Activated naive CD4-positive, alpha-beta T cell (primary cell): ENCODE measurements at places on chromosomes 6 and 20.

DNA sequence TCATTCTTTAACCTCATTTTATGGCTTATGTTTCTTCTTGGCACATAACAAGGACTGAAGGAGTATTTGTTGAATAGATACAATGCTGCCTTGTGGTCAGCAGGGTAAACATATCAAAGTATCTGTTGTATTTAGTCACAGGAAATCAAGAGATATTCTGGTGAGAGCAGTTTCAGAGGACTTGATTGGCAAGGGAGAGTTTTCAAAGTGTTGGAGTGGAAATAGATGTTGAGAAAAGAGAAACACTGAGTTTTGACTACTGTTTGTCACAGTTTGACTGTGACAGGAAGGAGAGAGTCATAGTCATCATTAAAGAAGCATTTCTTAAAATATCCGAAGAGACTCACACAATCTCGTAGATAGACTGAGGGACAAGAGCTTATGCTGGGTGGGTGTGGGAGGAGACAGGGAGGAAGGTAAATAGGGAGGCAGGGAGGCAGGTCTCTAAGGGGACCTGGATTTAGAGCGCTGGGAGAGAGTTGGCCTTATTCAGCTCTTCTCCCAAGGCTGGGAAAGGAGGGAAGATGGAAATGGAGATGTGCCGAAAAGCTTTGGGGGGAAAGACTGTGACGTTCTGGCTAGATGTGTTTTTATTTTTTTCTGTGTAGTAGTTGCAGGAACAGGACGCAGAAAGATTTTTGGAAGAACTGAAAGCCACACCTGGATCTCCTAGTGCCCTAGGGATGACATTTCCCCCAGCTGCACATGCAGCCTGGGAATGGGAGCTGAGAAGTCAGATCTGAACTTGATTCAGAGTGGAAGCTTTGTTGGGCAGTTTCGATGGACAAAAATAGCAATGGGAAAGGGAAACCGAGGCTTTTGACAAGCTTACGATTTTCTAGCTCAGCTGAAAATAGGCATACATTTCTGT is 65.0 kb upstream of the IFNGR1 start:
- no peak for DNase-seq

DNA sequence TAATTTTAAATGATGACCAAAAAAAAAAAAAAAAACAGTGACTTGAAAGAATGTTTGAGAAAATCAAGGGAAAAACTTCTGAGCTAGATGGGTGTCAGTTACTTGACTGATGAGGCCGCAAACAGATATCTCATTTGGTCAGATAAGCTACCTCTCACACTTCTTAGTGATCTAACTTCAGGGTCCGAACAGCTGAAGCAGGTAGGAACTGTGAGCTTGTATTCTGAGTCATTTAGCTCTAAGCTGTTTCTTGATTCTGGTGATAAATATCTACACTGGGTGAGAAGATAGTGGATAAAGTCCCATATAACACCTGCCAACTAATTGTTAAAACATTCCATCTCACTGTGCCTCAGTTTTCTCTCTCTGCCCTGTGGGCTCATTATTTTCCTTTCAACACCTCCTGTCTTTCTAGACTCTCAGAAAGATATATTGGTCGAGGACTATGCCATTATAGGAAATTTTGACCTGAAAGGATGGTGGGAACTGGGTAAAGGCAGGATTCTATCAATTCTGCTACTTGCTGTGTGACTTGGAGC is 7.7 kb downstream of the KIF3B start:
- DNase-seq = no peak

DNA sequence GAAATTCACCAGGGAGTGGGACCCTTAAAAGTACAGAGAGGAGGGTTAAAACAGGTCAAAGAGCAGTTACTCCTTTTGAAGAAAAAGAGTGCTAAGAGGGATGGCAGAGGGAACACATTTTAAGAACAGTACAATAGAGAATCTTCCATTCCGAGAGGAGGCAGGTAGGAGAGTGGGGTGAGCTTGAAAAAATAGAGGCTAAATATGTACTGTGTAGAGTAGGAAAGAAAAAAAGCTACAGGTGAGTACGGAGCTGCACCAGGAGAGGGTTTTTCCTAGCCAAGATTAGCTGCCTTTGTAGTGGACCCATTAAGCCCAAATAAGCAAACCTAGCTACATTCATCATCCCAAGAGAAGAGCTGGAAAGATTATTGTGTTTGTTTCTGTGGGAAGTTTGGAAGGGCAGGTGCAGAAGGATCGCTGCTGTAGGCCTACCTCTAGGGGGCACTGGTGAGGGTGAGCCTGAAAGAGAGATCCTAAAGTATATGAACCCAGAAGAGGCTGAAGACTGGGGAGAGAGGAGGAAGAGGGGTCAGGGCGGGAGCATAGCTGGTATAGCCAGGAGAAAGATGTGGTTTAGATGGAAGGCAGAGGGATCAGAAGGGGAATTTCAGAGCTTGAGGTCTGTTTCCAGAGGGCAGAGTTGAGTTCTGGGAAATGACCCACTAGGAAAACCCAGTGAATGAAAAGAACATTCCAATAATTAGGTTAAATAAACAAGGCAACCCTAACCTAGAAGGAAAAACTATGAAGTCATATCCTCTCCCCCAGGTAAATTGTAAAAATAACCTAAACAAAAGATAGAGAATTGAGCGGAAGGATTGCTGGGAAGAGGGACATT is 50.2 kb upstream of the HINT3 start:
- peak; percentile 9 for DNase-seq

- DNase-seq = no peak
These were observed 28.5 kb upstream of the CITED2 start for GRCh38 chr6:139402876-139403386.

DNA sequence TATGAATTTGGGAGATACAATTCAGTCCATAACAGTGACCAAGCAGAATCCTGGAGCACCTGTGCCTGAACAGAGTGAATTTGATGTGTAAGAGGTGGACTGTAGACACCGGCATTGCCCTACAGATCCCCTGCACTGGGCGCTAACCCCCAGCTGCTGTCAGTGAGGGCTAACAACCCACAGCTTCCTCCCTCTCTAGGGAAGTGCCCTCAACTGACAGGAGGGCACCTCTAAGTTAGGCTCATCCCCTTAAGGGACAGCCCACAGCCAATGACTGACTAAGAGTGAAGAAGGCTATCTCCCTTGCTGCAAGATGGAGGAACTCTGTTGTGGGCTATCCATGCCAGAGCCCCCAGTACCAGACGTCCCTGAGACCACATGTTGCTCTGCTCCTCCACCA is 15.3 kb upstream of the BPIFB1 start:
- no peak for DNase-seq

DNA sequence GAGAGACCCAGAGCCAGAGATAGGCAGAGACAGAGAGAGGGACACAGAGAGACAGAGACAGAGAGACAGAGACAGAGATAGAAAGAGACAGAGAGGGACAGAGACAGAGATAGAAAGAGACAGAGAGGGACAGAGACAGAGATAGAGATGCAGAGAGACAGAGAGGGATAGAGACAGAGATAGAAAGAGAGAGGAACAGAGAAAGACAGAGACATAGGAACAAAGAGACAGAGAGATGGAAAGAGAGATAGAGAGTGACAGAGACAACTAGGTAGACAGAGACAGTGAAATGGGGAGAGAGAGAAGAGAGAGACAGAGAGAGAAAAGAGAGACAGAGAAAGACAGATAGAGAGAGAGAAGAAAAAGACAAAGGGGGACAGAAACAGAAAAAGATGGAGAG is 165.4 kb upstream of the FOXQ1 start:
- DNase-seq = no peak

GRCh38 chr6:28353356-28353755 is 3.6 kb downstream of the ZKSCAN3 start:
- no peak for DNase-seq

DNA sequence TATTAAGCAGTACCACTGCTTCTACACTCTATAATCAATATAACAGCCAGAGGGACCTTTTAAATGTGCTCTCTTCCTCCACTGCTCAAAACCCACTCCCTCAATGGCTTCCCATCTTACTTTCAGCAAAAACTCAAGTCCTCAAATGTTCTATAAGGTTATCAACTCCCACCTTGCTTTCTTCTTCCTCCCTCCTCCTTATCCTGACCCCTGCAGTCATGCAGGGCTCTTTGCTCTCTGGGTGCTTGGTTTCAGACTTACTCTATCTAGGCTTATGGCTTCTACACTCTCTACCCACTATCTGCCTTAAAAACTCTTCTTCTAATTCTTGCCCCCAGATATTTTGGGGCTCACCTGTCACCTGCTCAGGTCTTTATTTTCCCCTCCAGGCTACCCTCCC is 5.3 kb downstream of the ARHGAP18 start:
- DNase-seq = no peak

DNA sequence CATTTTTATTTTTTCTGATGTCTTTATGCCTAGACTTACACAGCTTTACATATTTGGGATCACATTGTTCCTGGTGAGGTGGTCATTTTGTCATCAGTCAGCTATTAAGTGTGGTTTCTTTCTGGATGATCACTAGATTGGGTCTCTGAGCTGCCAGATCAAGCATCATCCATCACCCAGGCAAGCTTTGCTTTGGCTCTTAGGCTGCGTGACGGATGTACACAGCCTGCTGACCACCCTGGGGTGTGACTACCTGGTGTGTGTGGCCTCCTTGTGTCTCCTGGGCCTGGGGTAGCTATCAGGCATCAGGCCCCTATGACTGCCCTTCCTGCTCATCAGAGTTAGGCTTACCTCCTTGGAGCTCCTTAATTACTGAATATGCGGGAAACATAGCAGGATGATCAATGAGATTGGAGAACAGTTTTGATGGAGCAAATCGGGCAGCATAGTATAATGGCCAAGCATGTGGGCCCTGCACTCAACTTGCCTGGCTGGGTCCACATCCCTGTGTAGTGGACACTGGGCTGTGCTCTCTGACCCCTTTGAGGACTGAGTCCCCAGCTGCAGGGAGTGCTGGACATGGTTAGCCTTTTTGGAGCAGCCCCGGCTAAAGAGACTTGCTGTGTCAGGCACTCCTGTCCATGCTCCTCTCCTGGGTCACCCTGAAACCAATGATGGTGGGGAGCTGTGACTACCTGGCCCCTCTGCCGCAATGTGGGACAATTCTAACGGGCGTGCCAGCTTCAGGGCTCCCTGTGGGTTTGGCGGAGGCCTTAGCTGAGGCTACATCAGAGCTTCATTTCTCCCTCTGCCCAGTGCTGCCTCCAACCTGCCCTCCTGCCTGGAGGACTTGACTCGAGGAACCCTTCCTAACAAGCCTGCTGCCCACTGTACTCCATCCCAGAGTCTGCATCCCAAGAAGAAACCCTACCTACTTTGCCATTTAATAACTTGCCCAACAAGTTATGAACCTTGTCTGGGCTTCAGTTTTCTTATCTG is 8.2 kb downstream of the DAAM2 start:
- no peak for DNase-seq

- no peak for DNase-seq
These were observed 91.6 kb downstream of the MRPL14 start for GRCh38 chr6:44035621-44036020.

DNA sequence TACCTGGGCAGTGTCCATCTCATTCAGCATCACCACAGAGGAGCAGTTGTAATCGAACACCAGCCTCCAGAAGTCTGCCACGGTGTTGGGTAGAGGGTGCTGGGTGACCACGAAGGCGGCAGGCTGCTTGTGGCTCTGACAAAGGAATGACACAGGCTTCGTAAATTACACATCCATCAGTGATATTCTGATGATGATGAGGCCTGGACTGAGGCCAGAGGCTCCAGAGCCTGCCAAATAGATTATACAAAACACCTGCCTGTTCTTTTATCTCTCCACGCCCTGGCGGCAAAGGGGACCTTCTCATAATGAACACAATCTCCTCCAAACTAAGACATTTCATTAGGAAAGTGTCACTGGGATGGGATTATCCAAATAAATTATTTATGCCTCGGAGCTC is 480.2 kb upstream of the CHD6 start:
- no peak for DNase-seq

- no peak for DNase-seq
These were observed 810.8 kb downstream of the GRIK2 start for GRCh38 chr6:102204351-102204750.

DNA sequence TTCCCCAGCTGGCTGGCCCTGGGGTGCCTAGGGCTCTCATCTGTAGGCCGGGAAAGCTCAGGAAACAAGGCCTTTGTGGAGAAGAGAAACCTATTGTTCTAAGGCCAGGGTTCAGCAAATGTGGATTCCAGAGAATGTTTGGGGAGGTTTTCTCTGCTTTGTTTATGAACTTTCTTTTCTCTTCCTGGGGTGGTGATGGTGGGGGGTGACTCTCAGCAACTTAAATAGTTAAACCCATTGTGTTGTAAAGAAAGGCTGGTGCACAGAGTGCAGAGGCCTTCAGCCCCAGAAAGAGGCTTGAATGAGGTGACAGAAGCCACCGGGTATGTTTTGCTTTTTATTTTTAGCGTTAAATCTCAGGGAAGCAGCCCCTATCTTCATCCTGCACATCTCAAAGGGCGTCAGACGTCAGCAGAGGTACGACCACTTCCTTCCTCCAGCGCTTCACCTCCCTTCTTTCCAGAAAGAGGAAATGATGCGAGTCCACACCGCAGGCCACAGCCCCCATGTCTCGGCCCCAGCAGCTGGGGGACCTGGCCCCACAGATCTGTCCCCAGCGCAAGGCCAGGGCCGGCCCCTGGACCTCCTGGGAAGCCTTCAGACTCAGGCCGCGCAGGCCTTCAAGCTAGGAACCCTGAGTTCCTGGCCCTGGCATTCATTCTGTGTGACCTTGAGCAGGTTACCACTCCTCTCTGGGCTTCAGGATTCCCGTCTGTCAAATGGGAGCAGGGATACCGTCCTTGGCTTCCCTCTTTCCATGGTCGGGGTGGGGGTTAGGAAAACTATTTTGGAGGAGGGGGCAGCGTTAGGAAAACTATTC is 605 bp upstream of the PPP1R16B start:
- DNase-seq = peak; percentile 32

GRCh38 chr6:36368921-36369865 is 18.3 kb downstream of the ETV7 start:
- no peak for DNase-seq
